NAMALWA (cell line): ENCODE measurements at places on chromosomes 6 and 20.

GRCh38 chr6:1703923-1704322, 94.2 kb downstream of the FOXC1 start:
- DNase-seq, result no peak

- no peak for DNase-seq
Measured at GRCh38 chr6:156735751-156736150, 41.4 kb upstream of the ARID1B start.

GRCh38 chr6:1697688-1698351, 88.1 kb downstream of the FOXC1 start:
- no peak for DNase-seq

- no peak for DNase-seq
Measured at GRCh38 chr6:139142262-139142661, 7.4 kb downstream of the HECA start.

DNA sequence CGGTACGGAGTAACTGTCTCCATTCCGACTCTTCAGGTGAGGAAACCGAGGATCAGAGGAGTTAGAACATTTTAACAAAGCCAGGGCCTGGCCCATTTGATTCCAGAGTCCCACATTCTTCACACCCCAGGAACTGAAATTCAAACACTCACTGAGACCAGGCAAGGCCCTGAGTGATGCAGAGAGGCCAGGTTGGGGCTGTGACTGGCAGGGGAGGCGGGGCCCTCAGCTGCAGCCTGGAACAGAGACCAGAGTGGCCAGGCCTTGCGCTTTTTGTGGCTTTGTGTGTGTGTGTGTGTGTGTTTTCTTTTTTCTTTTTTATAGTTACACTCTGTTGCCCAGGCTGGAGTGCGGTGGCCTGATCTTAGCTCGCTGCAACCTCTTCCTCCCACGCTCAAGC, 57.2 kb downstream of the BCAS4 start:
- no peak for DNase-seq

DNA sequence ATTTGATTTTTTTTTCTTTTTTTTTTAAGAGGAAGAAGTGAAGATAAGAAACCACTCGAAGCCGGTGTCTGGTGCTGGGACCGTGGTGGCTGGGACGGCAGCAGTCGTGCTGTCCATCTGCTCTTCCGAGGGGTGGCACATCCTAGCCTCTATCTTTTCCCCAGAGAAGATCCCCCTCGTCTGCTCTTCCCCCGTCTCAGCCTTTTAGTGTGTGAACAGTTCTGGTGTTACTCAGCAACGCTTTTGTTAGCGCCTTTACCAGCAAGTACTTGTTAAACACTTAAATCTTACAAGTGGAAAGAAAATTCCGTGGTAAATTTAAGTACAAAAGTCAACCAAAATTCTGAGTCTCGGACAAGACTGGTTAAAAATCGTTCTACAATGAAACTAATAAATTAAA, 90.1 kb downstream of the RSPH3 start:
- peak; percentile 38 for DNase-seq

DNA sequence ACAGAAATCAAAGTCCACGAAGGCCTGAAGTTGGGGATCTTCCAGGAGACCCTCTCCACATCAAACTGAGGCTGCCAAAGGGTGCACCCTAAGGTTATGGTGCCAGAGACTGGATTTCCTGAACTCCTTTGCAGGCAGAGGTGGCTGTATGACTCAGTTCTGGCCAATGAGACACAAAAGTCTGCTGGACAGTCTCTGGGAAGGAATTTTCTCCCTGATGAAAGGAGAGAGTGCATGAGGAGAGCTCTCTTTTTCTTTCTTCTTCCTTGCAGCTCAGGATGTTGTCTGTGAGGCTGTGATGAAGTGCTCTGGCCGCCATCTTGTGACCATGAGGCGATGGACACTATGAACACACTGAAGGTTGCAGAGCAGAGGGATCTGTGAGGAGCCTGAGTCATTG, 85.2 kb downstream of the MDGA1 start:
- no peak for DNase-seq

DNA sequence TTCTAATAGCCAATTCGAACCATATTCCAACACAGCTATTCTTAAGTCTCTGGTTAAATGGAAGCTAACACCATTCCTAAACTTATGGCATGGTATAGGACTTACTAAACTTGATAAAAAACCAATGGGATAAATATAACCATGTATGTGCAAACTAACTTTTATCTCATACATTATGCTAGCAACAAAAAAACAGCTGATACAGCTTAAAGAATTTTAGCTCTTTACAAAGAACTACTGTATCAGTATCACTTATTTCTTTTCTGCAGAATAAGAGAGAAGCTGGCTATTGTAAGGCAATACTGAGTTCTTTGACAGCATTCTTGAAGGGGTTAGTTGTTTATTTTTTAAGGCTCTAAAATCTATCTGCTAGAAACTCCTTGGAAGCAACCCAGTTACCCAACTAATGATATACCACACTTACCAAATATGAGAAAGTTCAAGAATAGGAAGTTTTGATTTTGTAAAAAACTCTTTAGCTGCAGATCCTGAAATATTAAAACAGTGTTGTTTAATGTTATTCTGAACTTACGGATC, 44.9 kb downstream of the REPS1 start:
- DNase-seq, result no peak

DNA sequence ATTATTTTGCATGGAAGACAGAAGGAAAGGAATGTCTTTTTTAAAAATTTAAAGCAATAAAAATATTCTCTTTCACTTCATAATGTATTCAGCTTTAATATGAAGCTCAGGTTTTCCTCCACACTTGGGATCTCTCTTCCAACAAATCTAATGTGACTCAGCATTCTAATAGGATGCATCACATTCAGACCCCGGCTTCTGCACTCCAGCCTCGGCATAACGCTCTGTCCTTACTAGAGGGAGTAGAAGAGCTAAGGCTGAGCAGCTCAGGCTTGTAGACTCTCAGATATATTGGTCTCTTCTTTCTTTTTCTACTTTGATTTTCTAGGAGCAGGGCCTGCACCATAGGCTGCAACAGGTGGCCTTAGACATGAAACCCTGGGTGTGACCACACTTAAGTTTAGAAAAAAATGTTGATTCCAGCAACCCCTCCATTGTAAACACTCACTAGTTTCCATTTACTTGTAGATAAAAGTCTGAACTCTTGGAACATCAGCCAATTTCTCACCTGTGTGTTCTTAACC, 161.7 kb downstream of the PAK5 start:
- no peak for DNase-seq

- no peak for DNase-seq
Measured at GRCh38 chr20:45248609-45249008, 5.8 kb downstream of the SLPI start.

GRCh38 chr20:3223994-3224680, 14.8 kb downstream of the ITPA start:
- DNase-seq, result no peak

DNA sequence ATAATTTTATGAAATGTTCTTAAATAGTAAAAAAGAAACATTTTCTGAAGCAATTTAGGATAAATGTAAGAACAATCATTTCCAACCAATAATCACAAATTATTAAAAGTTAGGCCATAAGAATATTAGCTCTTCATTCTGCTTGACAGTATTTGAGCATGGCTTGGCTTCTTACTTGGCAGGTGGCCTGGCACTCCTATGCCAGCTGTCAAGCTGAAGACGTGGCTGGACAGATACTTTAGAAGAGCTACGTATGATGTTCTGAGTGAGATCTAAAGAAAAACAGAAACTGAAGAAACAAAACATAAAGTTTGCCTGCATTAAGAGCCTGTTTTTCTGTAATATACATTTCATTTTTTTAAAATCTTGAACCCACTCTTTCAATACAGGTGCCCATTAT, 438.9 kb downstream of the GRIK2 start:
- no peak for DNase-seq

DNA sequence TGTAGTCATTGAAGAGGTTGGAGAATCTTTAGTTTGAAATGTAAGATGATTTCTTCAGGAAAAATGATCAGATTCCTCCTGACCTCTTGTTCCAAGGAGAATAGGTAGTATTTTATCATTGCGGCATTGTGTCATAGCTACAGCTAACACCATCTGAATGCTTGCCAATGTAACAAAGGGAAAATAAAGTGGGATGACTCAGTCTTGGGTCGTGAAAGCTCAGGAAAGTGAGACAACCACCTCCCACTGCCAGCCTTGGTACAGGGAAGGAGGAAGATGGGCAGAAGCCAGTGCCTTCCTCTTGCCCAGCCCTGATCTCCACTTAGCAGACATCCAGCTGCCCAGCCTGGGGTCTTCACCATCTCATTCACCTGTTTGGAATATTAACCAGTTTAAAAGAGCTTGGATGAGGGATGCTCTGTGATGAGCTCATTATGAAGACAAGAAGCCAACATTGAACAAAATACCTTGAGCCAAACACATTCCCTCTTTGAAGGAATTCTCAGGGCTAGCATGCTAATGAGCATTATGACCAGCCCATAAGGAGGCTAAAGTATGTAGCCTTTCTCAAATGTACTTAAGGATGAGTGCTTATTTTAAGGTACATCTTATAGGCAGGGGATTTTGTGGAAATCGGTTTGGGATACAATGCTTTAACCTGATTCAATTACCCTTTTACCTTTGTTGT, 40.0 kb upstream of the APCDD1L start:
- DNase-seq, result no peak

GRCh38 chr6:142802124-142802523, 142.9 kb downstream of the HIVEP2 start:
- DNase-seq, result no peak

DNA sequence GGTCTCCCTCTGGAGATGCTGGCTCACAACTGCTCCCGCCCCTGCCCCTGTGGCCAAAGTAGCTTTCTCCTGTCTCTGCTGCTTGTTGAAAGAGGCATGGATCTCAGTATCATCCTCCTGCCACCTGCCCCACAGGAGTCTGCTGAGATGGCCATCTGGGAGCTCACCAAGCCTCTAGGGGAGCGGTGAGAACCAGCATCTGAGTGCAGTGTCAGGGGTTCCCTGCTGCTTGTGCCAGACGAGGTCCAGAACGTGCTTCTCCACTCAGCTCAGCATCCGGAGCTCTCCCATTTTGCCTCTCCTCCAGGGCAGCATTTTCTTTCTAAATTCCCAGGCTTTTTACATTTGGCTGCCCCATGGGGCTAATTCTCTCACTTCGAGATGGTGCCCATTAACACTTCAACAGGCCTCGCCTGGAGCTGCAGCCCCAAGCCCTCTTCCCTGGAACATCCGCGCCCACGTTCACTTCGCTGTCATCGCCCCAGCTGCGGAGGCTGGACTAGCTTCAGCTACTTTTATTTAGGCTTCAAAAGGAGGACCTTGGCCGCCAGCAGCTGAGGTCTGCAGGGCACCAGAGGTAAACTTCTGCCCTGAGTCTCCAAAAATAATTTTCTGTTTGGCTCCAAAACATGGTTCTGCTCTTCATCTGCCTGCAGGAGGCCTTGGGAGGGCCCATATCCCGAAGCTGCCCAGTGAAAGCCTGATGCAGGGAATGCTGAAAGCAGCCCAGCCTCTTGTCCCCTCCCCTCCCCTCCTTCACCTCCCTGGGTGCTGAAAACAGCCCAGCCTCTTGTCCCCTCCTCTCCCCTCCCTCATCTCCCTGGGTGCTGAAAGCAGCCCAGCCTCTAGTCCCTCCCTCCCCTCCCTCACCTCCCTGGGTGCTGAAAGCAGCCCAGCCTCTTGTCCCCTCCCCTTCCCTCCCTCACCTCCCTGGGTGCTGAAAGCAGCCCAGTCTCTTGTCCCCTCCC, 25.2 kb upstream of the MLN start:
- DNase-seq, result no peak

DNA sequence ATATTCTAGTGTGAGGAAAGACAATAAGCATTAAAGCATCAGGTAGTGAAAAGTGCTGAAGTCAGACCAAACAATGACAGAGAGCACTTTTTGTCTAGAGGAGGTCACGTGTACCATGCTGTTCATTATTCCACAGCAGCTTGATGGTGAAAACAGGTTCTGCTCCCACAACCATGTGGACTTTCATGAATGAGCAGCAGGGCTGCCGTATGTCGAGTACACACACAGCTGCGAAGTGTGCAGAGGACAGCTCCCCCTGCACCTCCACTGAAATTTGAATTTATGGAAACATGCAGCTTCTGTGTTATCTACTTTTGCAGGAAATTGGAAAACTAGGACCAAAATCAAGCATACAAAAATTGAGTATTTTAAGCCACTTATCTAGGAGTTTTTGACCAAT, 85.3 kb downstream of the MAP7 start:
- no peak for DNase-seq

GRCh38 chr20:43283126-43283525, 93.4 kb upstream of the PTPRT start:
- DNase-seq, result no peak

DNA sequence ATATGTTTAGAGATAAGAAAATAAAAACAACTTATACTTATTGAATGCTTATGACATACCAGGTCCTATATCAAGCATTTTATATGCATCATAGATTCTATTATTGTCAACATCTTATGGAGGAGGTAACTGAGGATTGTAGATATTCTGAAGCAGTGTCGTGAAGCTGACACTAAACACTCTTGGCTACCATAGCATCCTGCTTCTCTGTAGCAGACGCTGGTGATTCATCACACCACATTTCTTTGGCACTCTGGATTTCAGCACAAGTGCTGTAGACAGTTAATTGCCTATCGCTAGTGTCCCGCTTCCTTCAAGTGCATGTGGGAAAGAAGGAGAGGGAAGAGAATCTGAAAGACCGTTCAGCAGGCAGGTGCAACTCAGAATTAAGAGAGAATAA, 317.1 kb downstream of the PLCB1 start:
- DNase-seq, result no peak

GRCh38 chr6:18053078-18053477, 65.6 kb upstream of the KIF13A start:
- DNase-seq, result no peak

- no peak for DNase-seq
Measured at GRCh38 chr6:43779852-43780236, 9.8 kb downstream of the VEGFA start.

GRCh38 chr6:26071135-26071534, 16.1 kb upstream of the HFE start:
- no peak for DNase-seq

GRCh38 chr20:61762886-61763739, 302.6 kb downstream of the TAF4 start:
- no peak for DNase-seq

DNA sequence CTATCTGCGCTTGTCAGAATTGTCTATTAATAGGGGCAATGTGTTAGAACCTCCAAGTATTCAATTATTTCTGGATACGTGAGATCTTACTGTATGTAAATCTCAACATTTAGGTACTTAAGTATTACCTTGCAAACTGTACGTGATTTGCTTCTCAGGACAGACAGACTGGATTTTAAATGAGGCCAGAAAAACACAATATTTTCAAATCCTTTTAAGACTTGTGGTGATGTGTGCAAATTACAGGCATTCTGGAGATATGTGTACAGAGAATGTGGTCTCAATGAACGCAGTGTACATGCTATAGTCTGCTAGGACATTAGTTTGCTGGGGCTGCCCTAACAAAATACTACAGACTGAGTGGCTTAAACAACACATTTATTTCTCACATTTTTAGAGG, 16.9 kb downstream of the CCR6 start:
- DNase-seq, result peak; percentile 20

DNA sequence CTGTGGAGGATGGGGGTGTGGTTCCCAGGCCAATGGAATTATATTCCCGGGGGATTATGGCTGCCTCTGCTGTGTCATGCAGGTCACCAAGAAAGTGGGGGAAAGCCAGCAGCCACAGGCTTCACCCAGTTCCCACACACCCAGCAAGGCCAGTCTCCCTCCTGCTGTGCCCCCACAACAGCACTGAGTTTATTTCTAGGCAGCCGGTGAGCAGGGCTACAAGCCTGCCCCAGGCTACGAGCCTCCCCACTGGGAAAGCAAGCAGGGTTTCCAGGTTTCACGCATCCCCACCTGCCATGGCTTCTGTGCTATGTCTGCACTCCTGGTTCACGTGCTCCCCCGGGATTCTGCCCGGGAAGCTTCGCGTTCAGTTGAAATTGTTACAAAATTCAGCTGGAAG, 72.6 kb downstream of the ERMARD start:
- no peak for DNase-seq
